ENCODE measurements at places on chromosomes 13 and 19.
A peak's percentile ranks its signal among the peaks of the same experiment; 100 is the strongest.

DNA sequence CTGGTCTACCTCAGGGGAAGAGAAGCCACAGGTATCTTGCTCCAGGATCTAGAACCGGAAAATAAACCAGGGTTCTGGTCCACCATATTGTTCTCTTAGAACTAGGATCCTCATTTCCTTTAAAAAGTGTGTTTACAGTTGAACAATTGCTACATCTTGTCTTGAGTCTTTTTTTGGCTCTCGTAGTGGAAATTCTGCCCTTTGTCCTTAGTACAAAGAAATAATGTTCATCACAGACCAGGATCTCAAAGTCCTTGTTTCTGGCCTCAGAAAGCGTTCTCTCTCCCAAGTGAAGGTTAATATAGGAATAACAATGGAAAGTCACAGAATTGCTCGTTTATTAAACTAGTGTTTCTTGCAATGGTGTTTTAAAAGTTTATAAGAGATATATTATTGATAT is 20.8 kb downstream of the KLF2 start:
- DNase-seq = no peak

DNA sequence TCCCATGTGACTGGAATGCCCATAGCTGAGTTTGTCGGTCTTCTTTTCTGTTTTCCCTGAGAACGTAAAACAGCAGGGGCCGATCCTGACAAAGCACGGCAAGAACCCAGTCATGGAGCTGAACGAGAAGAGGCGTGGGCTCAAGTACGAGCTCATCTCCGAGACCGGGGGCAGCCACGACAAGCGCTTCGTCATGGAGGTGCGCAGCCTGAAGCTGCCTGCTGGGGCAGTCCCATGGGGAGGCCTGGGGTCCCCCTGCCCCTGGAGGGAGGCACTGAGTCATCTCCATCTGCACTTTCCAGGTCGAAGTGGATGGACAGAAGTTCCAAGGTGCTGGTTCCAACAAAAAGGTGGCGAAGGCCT is 18.2 kb upstream of the QTRT1 start:
- no peak for DNase-seq

- DNase-seq = no peak
Observed at GRCh38 chr19:1164684-1165531, 9.2 kb downstream of the SBNO2 start.

GRCh38 chr13:44234566-44234965 is 139.1 kb upstream of the SERP2 start:
- no peak for DNase-seq

- peak; percentile 57 for DNase-seq
Observed at GRCh38 chr13:57631596-57632275, at the start of gene PCDH17. PCDH17 (plus strand) TSS chr13:57631744; CDS start chr13:57632547, 803 bp downstream.

DNA sequence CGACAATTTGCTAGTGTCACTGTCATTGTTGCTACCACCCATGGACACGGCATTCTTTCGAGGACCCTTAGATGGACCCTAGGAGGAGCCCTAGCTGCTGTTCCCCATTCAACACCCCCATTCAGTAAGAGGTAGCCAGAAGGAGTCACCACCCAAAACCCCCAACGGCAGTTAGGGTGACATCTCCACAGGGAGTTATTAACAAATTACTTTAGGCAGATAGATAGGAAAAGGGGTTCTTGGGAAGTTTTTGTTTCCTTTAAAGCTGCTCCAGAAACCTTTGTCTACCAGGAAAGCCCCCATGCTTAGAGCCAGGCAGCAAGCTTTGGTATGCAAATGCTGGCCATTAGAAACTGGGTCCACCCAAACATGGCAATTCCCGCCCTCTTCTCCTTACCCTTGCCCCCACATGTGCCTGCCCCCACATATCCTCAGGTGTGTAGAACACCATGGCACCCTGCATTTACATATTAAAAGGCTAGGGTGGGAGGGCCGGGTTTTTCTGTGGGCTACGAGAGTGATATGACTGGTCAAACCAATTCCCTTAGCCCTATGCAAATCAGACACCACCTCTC is 190.9 kb downstream of the SLITRK6 start:
- no peak for DNase-seq

GRCh38 chr19:46056536-46056935 is 15.7 kb upstream of the IGFL4 start:
- DNase-seq = no peak

DNA sequence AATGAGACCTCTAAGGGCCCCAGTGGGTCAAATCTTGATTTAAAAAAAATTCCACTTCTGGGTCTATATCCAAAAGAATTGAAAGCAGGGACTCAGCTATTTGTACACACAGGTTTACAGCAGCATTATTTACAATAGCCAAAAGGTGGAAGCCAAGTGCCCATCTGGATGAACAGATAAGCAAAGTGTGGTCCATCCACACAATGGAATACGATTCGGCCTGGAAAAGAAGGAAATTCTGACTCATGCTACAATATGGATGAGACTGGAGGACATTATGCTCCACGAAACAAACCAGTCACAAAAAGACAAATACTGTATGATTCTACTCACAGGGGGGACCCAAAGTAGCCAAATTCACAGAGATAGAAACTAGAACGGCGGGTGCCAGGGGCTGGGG is 76.7 kb downstream of the CACNA1A start:
- DNase-seq = no peak

GRCh38 chr19:12156223-12157058 is at the start of gene ZNF625:
ZNF625 (minus strand) TSS chr19:12156734; CDS start chr19:12156558, 176 bp downstream.
- DNase-seq = peak; percentile 98

DNA sequence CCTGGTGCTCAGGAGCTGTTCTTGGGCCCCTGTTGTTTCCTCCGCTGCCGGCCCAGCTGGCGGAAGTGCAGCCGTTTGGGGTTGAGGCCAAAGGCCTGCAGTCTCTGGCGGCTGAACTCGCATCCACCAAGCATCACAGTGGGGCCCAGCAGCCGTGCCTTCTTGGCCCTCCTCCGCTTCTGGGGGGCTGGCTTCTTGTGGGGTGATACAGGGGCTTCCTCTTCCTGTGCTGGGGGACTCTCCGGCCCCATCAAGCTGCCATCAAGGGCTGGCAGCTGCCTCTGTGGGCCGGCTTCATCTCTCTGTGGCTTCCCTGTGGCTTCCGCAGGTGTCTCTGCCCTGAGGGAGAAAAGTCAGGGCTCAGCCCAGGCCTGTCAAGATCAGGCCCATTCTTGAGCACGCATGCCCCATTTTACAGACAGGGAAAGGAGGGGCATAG is 10.3 kb downstream of the ATG4D start:
- DNase-seq = no peak

- DNase-seq = no peak
Observed at GRCh38 chr13:87712012-87712411, 40.8 kb downstream of the SLITRK5 start.
